Stimulated activated CD8-positive, alpha-beta memory T cell treated with anti-CD3 and anti-CD28 coated beads, Interleukin-4, amount 100 ng/mL, for 1 hour (primary cell): ENCODE measurements at places on chromosomes 7 and 10.

DNA sequence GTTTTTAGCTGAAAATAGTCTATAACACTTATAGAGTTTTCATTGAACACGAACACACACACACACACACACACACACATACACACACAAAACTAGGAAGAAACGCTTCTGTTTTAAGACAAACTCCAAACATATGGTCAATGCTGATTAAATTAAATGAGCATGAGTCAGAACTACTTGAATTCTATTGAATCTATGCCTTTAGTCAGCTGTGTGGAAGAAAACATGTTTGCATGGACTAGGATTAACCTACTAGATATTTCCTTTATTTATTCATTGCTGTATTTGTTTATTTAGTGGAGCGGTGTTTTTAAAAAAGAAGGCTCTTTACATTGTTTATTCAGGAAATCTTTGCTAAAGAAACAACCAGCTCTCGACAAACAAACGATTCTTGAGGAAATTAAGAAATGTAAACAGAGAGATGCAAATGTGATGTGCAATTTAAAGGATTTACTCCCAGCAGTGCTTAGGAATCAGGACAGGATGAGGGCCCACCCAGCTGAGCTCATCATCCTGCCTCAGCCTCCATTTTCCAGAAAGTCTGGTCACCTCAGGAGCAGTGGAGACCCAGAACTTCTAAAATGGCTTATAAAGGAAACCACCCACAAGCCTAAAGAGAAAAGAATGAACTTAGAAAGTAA, 83.2 kb downstream of the PDE1C start:
- no peak for DNase-seq

DNA sequence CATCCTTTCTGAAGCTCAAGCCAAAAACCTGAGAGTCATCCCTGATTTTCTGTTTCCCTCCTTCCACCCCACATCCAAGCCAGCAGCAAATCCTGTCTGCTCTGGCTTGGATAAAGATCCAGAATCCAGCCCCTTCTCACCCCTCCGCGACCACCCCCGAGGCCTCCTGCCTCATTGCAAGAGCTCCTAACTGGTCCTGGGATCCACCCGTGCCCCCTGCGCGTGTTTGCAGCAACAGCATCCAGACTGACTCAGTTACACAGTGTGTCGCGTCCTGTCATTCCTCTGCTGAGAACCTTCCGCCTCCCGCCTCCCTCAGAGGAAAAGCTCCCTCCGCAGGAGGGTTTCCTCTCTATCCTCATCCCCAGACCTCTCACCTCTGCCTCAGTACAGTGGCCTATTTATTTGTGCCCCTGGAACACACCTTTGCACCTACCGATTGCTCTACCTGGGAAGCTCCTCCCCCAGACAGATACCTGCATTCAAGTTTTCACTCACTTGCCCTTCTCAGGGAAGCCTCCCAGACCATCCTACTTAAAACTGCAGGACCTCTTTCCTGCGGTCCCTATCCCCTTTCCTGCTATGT, 21.6 kb upstream of the GRID1 start:
- DNase-seq, result no peak

GRCh38 chr7:105644937-105645336, 63.6 kb upstream of the EFCAB10 start:
- no peak for DNase-seq

GRCh38 chr7:152587366-152587765, 88.6 kb downstream of the XRCC2 start:
- DNase-seq, result no peak

GRCh38 chr10:103679096-103679790, 176.1 kb downstream of the SH3PXD2A start:
- DNase-seq, result no peak

DNA sequence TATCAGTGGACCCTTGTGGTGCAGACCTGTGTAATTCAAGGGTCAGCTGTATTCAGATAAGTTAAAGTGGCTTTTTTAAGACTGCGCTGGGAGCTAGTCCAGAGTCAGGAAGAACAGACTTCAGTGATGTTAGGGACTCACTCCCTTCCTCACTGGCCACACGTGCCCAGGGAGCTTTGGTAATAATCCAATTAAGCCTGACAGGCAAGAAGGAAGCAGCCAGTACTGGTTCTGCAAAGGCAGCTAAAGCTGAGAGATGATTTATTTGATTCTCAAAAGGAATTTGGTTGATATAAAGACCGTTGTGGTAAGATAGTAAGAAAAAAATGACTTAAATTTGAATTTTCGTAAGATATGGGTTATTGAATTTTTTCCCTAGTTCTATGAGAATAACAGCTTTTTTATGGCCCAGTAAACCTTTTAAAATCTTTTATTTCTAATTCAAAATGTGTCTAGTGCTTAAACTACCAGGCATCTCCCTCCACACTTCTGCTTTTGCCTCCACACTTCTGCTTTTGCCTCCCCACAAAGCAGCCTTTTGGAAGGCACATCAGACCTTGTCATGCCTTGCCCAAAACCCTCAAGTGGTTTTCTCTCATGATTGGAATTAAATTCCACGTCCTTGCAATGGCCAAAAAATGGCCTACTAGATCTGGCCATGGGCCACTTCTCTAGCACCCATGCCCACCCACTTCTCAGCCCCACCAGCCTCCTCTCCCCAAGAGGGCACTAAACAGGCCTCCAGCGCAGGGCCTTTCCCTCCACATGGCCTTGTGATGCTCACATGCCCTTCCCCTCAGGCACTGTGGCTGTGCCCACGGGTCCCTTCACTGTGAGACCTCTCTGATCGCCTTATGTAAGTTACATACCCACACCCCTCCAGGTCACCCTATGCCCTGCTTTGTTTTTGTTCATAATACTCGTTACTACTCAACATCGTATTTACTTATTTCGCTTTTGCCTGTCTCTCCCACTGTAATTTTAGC, 92.5 kb downstream of the POU6F2 start:
- no peak for DNase-seq

DNA sequence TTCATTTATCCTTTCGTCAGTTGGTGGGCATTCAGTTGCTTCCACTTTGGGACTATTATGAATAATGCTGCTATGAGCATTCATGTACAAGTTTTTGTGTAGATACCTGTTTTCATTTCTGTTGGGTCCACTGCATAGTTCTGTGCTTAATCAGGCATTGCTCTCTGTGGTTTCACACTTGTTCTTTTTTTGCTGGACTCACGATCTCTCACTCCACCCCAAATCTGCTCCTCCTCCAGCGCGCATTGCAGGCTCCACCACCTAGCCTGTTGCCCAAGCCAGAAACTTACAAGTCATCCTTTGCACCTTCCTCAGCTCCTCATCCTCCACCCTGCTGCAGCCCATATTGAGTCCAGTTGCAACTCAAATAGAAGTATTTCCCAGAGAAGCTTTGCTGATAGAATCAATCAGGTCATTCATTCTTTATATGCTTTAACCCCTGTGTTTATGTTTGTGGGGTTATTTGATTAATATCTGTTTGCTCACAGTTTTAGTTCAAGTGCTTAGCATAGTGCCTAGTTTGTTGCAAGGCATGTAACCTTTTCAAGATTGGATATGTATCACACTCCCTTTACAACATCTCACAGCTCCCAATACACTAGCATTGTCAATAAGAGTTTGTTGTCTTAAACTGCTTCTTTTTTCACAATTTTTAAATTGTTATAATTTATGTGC, 16.6 kb upstream of the AFAP1L2 start:
- DNase-seq, result no peak

GRCh38 chr7:64907641-64908326, 4.7 kb downstream of the ZNF273 start:
- DNase-seq, result no peak

GRCh38 chr7:71243736-71244410, 111.9 kb downstream of the GALNT17 start:
- no peak for DNase-seq

DNA sequence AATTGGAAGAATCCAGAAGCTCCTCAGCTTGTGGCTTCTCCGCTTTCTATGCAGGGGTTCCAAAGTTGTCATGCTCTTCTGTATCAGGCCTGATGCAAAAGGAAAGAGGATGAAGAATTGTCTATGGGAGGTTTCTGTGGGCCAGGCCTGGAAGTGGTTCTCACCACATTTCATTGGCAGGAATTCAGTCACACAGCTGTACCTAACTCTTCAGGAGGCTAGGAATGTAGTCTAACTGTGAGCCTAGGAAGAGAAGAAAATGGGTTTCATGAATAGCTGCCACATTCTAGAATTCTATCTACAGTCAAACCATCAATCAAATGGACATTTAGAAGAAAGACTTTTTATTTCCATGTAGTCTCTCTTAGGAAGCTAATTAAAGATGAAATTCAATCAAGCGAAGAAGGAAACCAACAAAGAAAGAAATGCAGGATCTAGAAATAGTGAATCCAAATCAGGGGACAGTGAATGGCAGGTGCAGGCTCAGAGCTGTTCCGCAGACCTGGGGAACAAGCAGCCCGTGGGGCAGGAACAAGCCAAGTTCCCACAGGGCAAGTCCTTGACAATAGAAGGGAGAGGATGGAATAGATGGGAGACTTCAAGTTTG, 25.4 kb upstream of the USP6NL start:
- no peak for DNase-seq

- DNase-seq, result no peak
These were observed 61.1 kb downstream of the GNAT3 start for GRCh38 chr7:80450621-80451308.

DNA sequence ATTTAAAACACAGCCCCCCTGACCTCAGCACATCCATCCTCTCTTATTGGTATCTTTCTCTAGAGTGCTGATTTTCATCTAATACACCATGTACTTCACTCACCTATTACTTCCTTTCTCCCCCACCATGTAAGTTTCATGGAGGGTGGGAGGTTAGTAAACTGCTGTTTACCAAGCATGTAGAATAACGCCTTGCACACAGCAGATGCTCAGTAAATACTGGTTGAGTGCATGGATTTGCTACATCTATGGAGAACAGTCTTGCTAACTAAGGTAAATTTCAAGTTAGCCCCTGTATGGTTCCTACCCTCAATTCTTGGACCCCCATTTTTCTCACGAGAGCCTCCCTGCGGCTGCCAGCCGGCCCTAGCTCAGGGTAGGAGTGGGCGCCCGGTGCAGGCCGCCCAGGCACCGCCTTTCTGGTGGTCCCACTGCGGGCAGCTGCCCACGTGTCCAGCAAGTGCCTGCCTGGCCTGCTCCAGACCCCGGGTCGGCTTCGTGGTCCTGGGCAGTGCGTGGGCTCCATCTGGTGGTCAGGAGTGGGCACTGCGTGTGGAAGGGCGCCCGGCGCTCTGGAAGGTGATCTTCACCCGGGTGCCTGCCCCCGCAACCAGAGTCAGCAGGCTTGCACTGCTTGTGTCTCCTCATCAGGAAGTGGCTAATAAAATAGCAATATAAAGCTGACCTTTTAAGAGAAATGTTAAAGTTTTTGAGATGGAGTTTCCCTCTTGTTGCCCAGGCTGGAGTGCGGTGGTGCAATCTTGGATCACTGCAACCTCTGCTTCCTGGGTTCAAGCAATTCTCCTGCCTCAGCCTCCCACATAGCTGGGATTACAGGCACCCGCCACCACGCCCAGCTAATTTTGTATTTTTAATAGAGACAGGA, 63.4 kb upstream of the DNAJB6 start:
- peak; percentile 32 for DNase-seq

GRCh38 chr7:23277359-23277989, 21.7 kb upstream of the MALSU1 start:
- no peak for DNase-seq

DNA sequence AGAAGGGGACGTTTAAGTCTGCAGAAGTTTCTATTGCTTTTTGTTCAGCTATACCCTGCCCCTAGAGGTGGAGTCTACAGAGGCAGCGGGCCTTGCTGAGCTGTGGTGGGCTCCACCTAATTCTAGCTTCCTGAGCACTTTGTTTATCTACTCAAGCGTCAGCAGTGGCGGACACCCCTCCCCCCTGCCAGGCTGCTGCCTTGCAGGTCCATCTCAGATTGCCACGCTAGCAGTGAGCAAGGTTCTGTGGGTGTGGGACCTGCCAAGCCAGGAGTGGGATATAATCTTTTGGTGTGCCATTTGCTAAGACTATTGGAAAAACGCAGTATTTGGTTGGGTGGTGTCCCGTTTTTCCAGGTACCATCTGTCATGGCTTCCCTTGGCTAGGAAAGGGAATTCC, 147.3 kb upstream of the PRPS1L1 start:
- DNase-seq, result no peak

DNA sequence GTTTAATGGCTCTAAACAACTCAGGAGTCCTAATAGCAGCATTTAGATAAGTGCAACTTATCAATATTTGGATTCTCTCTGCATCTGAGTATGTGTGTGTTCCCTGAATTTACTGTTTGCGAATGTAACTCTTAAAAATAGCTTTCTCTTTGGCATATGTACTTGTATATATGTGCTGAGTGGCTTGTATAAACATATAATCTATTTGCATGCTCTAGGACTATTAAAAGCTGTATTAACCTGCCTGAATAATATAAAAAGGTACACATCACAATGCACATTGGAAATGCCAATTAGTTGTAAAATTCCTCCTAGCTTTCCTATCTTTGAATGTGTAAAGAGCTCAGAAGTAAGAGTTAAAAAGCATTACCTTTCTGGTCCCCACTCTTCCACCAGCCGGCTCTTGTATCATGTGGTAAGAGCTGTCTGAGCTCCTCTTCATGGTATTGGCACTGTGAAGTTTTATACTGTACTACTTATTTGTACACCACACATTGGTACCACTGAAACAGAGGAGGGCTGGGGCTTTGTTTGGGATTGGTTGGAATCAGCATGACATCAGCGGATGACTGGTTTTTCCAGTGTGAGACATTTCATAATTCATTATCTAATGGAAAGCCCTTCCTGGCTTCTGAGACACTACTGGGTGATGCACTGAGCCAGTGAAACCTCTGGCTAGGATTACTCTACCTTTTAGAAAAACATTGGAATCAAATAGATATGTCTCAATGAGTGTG, at the start of gene INHBA:
Gene INHBA (minus strand): TSS at position 456 of the 737 bp plus-strand sequence. CDS start 2,716 bp downstream, outside the sequence.
- DNase-seq, result no peak

- DNase-seq, result no peak
These were observed 95.4 kb downstream of the HGF start for GRCh38 chr7:81674431-81674830.

GRCh38 chr10:127067542-127068194, 128.7 kb downstream of the INSYN2A start:
- DNase-seq, result no peak
